ENCODE measurements at places on chromosomes 4 and X. TPM values are rescaled to one million over a fixed set of nuclear protein-coding genes. Genes with fewer than 3 reads are reported as not detected.

DNA sequence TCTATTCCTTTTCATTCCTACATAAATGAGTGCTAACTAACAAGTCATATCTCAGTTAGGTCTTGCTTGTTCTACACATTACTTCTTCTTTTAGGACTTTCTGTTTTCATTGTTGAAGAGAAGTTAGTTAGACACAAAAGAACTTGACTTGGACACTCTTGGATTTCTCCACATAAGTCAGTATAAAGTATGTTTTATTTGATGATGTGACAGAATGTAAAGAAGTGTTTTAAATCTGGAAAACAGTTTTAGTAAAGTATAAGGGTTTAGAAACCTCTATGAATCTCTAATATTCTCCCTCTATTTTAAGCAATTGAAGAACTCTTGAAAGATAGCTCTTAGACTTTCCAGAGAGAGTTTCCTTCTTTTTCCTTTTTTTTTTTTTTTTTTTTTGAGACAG lies 38.6 kb upstream of the TMEM33 start:
- no peaks in the 10 kb centered on the region for H3K27me3 ChIP-seq
- H3K27ac ChIP-seq: no peak overlapping the region
- no peak overlapping the region for H3K4me3 ChIP-seq
- no peaks in the 10 kb centered on the region for H3K4me1 ChIP-seq
- no peak for DNase-seq
- H3K36me3 ChIP-seq: no peaks in the 10 kb centered on the region

GRCh38 chrX:97563531-97564133 lies 679.9 kb downstream of the RPA4 start:
- no peaks in the 10 kb centered on the region for H3K27me3 ChIP-seq
- H3K4me3 ChIP-seq: no peak overlapping the region
- DNase-seq: no peak
- H3K27ac ChIP-seq: no peak overlapping the region
- H3K36me3 ChIP-seq: no peaks in the 10 kb centered on the region
- H3K4me1 ChIP-seq: no peaks in the 10 kb centered on the region

- no peak overlapping the region for H3K27ac ChIP-seq
- DNase-seq: no peak
- no peak overlapping the region for H3K4me3 ChIP-seq
- H3K36me3 ChIP-seq: no peaks in the 10 kb centered on the region
- H3K4me1 ChIP-seq: no peaks in the 10 kb centered on the region
Measured at GRCh38 chr4:37601531-37601930, 84.6 kb downstream of the RELL1 start.

SLC10A6 gene
- total RNA-seq: 1.3 TPM

CCKAR gene
- not detected for total RNA-seq

ZCCHC12 gene
- 0.19 TPM for total RNA-seq

SORBS2 gene
- 741 TPM for total RNA-seq
